ENCODE measurements at places on chromosomes 3 and 15.

- DNase-seq: no peak
These were observed 641 bp downstream of the OPA1 start for GRCh38 chr3:193593668-193594030.

GRCh38 chr15:82039871-82040270 is 5.9 kb downstream of the MEX3B start:
- DNase-seq: no peak

DNA sequence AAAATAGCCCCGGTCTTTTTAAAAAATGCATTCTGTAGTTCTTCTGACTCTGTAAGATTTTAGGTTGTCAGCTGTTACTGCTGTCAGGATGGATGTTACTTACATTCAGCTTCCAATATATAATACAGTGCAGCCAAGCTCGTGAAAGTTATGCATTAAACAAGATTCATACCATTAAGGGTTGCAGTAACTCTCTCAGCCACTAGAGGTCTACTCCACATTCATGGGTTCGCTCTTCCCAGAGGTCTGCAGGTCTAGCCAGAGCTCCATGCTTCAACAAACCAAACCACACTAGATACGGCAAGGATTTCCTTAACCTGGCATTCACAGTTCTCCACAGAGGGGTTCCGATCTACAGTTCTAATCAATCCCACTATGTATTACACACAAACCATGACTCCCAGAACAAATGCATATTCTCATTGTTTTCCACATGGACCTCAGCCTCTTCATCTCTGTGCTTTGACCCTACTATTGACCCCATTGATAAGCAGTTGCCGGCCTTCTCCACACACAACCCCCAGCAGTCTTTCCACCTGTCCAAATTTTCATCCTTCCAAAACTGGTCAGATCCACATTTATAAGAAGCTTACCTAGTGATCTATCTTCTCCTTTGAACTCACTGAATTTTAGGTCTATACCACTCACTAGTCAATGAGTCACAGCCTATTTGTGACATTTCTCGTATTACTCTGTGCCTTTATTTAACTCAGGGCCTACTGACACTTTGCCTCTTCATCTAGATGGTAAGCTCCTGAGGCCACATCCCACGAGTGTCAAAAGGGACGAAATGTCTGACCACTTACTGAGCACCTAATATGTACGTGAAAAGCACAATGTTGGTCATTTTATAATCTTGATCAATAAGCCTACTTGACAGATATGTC is 33.7 kb downstream of the RORA start:
- peak; percentile 18 for DNase-seq

- DNase-seq: no peak
These were observed 282.5 kb upstream of the TLE3 start for GRCh38 chr15:70379938-70380883.

DNA sequence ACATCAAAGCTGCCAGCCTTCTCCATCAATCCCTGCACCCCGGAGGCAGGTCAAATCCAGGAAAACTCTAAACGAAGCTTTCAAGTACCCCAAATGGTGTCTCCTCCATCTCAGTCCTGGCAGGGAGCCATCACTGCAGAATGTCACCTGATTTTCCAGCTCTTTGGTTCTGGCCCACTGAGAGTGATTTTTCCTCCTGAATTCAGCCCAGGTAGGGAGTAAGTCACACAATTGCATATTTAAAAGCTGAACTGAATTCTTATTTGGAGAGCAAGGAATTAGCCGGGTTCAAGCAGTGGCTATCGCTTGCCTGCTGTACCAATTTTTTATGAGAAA is 5.3 kb downstream of the RFTN1 start:
- no peak for DNase-seq

- DNase-seq: peak; percentile 46
These were observed 329.4 kb downstream of the TBC1D5 start for GRCh38 chr3:17412950-17413530.

DNA sequence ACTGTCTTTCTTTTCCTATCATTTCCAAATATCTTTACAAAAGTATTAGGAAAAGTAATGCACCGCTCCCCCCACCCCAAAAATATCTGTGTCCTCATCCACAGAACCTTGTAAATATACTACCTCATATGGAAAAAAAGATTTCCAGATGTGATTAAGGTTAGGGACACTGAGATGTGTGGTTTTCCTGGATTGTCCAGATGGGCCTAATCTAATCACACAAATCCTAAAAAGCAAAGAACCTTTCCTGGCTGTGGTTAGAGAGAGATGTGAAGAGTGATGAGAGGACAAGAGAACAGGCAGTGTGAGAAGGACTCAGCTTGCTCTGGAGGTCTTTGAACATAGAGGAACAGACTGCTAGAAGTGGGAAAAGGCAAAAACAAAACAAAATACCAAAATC is 77.7 kb downstream of the ROBO1 start:
- DNase-seq: no peak

- peak; percentile 72 for DNase-seq
These were observed 6.1 kb upstream of the RPP14 start for GRCh38 chr3:58299839-58300516.

- DNase-seq: no peak
These were observed 82.0 kb downstream of the MBNL1 start for GRCh38 chr3:152350776-152351175.

- no peak for DNase-seq
These were observed 36.7 kb downstream of the XYLB start for GRCh38 chr3:38383156-38383875.

DNA sequence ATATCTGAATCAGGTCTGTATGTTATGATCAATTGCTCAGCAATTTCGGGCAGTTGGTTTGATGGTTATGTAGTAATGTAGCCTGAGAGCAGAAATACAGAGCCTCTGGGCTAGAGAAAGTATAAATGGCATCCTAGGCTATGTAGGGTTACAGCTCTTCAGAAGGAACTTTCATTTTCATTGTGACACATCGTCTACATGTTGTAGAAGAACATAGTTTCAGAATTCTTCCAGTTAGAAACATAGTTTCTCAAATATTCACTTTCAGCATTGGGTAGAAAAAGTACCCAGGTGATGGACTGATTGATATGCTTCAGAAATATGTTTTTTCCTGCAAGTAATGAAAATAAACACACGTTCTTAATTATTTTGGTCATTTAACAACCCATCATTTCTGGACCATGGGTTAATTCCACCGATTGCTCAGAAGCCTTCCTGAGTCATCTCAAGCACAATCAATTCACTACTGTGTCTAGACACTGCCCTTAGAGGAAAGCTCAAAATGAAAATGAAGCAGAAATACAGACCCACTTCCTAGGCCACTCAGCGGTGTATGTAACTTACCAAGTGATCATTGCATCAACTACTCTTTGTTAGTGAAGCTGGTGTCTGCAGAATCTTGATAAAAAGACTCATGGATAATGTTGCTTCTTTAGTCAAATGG is 88.8 kb upstream of the TSEN2 start:
- no peak for DNase-seq

- no peak for DNase-seq
These were observed 97.5 kb downstream of the IGF1R start for GRCh38 chr15:98745650-98746374.
